ENCODE measurements at places on chromosomes 6 and 20.

DNA sequence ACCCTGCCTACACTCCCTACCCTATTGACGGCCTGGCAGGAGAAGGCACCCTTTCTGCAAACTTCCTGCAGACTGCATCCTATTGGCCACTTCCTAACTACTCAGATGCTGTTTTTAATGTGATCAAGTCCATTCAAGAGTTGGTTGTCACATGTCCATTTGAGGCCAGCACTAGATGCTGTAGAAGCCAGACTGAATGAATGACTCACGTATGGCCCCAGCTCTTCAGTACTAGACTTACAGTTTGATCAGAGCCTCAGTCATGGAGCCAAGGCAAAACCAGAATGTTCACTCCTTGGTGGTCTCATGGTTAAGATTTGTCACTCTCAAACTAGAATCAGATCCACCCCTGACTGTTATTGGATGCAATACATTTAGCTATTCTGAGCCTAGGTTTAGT is 101.7 kb downstream of the OPRM1 start:
- DNase-seq, result no peak

DNA sequence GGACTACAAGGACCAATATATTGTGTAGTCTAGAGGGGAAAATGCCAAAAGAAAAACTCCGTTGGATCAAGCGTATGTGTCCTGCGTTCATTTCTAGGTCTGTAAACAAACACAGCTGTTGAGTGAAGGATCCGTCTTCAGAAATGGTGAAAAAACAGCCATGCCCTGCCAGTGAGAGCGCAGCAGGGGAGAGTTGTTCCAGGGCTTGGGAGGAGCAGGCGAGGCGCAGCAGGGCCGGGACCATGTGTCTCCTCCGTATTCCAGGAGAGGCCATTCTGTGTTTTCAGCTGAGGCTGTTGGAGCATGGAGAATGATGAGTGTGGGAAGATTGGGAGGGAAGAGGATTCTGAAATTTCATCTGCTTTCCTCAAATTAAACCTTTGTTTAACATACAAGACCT is 38.0 kb downstream of the BMP6 start:
- no peak for DNase-seq

DNA sequence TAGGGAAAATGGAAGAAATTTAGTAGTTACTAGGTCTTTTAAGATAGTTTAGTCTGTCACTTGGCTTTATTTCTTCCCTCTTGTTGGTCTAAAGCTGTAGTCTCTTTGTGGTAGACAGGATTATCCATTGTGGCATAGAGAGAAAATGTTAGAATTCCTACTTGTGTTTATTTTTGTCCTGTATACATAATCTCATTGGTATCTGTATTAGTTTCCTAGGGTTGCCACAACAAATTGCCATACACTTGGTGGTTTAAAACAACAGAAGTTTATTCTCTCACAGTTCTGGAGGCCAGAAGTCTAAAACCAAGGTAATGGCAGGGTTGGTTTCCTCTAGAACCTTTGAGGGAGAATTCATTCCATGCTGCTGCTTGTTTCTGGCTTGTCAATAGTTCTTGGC is 119.4 kb downstream of the ZFAND3 start:
- no peak for DNase-seq

- no peak for DNase-seq
These were observed 153.7 kb upstream of the PTPN1 start for GRCh38 chr20:50356525-50356885.

DNA sequence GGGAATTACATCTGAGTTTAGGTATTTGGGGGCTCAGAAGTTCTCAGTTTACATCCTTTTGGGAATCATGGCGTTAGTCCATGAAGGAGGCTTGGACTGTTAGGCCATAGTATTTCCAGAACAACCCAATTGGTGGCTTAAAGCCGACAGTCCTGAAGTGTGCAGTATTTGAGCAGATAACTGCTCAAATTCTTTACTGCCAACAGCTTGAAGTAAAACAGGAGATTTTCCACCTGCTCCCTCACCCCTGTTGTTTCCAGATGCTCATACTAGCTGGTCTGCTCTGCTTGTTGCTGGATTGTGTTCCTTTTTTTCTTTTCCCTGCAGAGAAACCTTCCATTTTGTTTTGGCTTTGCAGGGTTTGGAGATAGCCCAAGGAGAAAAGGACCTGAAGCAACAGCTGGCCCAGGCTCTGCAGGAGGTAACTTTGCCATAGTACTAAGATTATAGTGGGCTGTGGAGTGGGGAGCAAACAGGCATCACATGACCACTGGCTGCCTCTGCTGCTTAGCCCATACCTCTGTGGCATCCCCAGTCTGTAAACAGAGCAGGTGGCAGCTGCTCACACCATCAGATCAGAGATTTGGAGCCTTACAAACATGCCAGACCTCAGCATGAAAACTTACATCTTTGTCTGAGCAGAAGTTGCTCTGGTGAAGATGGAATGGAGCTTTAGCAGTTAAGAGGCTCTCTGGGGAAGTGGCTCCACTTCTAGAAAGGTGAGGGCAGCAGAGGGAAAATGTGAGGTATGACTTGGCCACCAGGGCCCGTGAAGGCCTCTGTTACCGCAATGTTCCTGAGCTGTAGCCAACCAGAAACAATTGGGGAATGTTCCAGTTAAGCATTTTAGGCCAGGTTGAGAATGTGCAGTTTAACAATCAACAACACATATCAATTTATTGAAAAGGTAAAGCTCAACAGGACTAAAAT is 17.6 kb downstream of the RNF8 start:
- DNase-seq, result peak; percentile 20

DNA sequence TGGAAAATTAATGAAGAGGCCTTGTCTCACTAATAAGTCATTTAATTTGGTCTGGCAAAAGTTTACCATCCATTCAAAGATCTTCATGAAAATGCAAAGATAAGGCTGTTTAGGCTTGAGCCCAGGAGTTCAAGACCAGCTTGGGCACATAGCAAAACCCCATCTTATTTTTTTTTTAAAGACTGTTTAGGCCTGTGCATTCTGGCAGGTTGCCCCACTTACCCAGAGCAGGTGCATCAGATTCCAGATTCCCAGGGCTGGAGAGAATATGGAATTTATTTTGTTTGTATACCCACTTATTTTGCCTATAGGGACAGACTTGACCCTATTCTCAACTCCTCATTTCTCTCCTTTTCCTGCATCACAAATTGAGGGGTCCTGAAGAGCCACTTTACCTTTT is 5.7 kb downstream of the FOXO3 start:
- no peak for DNase-seq

DNA sequence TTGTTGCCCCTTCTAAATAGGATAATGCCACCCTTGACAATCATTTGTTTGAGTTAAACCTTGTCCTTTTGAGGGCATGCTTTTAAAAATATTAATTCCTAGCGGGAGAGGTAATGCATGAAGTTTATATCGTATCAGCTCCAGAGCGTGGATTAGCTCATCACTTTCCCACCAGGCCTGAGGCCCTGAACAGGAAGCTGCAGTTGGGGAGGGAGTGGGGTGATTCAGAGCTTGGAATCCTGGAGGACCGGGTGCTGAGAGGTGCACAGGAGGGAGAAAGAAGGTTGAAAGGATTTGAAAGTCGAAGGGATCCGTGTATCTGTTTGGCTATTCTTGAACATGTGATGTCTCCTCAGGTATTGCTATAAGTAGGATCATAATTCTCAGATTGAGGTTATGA is 25.0 kb downstream of the ZDHHC14 start:
- DNase-seq, result no peak

DNA sequence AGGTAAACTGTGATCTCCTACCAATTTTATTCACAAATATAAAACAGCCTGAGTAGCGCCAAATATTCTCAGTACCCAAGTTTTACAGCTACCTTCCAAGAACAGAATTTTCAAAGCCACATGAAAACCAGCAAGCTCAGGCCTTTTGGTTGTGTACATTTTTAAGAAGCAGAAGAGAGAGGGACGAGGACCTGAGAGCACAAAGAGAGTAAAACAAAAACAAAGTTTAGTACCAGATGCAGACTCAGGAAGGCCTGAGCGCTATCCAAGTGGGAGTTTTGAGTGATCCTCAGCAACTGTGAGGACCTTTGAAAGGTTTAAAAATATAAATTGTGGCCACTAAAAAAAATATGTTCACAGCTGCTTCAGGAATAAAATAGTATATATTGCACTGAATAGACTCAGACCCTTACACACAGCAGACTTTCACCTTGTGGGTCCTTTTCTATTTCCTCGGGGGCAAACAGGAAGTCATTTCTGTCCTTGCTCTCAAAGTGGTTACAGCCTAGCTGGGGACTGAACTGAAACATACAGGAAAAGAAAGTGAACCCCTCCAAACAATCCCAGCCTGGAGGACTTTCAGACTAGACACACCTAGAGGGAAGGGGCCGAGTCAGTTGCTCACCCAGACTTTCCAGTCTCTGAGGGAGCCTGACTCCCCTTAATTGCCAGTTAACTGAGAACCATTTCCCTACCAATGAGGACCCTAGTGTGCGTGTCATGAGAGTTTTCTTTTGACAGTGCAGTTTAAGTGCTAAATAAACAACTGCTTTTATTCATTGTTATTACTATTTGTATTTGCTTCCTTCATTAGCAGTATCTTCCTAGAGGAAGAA is 48.5 kb upstream of the NT5E start:
- DNase-seq, result no peak

DNA sequence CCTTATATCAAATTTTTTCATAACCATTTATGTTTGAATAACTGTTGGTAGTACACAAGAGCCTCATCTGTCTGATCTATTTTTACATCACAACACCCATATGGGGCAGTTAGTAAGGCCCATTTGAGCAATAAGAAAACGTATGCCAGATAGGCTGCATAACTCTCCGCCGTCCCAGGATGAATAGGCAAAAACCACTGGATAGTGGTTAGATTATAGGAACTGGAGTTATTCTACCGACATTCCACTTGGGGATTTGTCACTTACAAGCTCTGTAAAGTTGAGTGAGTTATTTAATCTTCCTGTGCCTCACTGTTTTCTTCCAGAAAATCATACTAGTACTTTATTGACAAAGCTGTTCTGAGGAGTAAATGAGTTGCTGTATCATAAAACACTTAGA is 881.9 kb downstream of the QKI start:
- no peak for DNase-seq
